ENCODE measurements at places on chromosomes 3 and 15.

DNA sequence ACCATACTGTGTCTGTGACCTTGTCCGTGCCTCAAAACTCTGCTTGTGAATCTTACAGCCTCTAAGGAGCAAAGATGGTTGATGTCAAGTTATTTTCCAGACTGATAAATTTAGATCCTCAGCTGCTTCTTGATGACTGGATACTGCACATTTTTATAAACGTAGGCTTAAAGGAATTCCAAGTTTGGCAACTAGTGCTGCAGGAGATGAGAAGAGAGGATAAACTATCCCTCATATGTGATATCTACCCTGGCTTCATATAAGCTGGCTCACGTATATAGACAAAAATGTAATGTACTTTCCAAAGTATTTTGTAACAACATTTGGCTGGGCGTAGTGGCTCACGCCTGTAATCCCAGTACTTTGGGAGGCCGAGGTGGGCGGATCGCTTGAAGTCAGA is 89.6 kb downstream of the GMPS start:
- no peak for DNase-seq

DNA sequence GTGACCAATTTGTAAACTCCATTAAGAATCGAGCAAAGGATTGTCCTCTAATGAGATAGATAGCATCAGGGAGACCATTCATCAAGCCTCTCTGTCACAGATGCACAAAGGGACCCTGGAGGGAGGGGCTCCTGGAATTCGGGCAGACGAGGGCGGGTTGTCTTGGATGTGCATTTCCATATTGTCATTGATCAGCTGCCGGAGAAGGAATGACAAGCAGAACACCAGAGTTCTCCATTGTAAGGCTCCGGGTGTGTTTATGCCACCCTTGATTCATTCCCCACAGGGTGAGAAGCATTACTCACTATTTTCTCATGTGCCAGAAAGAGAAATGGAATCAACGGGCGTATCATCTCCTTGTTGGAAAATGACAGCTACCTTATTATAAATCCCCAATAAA is 167.5 kb downstream of the EBLN2 start:
- DNase-seq: no peak

- DNase-seq: no peak
Observed at GRCh38 chr3:35296533-35296932, 342.8 kb upstream of the ARPP21 start.

DNA sequence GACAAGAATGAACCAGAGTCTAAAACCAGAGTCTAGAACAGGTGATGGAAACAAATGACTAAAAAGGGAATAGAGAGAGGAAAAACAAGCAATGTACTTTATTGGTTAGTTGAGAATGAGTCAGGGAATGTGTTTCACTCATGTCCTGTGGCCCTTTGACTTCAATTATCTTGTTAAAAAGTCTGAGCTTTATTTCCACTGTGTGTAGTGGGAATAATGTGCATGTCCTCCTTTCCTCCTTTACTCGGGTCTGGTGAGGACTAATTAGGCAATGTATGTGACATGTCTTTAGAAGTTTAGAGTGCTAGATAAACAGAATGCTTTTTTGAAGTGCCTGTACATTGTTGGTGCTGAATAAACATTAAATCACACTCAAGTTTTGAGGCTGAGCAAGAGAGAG is 21.3 kb downstream of the LSAMP start:
- no peak for DNase-seq

DNA sequence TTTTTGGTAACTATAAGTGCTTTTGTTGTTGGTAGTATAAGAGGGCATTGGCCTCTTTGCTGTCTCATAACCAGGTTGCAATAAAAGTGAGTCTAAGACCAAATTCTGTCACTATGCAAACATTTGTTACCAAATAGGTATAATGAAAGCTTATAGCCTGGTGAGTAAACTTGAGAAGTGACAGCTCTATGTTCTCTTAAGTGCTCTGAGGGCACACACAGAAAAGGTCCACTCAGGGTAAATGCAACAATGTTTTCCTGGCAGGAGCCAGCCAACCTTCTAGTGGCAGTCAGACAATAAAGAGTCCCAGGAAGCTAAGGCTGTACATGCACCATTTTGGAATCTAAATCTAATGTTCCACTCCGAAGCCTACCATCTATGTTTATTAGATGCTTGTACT is 262.1 kb upstream of the TGFBR2 start:
- DNase-seq: no peak

- no peak for DNase-seq
Observed at GRCh38 chr3:63950698-63951097, 38.5 kb upstream of the SCAANT1 start.

GRCh38 chr3:37295925-37296324 is 121.5 kb upstream of the LRRFIP2 start:
- DNase-seq: no peak

DNA sequence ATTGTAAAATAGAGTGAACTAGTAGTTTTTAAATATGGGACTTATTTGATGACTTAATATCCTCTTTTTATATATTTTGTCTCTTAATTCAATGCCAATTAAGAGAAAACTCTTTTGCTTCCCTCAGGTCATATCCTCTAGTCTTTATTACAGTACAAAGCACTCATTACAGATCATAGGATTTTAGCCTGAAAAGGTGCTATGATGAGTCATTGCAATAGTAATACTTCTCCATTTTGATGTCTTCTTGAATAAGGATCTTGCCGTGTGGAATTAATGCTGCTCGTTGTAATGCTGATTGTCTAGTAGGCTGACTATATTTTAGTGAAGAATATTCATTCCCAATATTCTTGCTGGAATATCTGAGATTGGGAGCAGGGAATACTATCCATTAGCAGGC is 612.2 kb upstream of the GOLIM4 start:
- DNase-seq: no peak

DNA sequence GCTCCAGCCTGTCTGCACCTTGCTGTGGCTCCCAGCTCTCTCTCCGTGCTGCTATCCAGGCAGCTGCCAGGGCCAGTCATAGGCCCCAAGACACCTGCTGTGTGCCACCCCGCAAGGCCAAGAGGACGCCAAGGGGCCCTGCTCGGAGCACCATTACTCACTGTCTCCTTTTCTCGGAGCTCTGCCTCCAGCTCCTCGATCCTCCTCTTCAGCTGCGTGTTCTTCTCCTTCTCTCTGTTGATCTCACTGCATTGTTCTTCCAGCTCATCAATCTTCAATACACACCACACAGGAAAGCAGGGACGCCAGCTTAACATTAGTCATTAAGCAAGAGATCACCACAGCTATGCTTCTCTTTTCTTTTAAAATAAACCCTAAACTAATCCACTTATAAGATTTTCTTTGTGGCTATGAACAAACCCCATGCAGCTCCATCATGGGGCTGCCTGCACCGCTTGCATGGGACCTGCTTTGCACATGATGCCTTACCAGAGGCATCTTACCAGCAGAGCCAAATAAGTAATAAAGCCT is 42.6 kb downstream of the WHAMM start:
- DNase-seq: no peak

- peak; percentile 7 for DNase-seq
Observed at GRCh38 chr3:16849229-16849628, 35.5 kb upstream of the PLCL2 start.

GRCh38 chr3:45435961-45436360 is 47.6 kb downstream of the LARS2 start:
- no peak for DNase-seq

DNA sequence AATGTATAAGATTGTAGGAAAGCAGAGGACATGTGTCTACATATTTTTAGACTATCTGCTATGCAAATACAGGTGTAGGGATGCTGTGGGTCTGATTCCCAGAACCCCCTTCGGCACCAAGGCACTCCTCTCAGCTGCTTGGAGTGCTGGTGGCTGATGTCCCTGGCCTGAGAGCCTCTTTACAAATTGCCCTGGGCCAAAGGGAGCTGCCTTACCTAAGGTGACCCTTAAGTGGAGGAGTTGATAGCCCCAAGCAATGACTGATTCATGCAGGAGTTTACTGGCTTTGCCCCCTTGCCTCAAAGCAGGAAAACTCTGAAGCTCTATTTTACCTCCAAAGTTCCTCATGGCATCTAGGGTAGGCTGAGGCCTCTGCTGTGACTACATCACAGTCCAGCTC is 83.0 kb downstream of the ZNF385D start:
- no peak for DNase-seq

DNA sequence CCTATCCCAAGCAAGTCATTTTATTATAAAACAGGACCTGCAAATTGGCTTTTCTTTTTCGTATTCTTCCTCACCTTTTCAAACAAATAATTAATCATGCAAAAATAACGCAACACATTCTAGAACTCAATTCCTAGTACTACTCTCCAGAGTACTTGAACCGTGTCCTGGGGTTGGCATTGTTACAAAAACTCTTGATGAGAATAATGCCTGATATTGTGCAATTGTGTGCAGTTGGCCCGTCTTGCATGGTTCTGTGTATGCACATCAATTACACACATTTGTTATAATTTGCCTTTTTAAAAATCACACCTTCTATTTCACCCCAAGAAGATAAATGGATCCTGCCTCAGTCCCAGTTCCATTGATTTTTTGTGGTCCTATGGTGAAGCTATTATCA is 205.4 kb downstream of the EPHB1 start:
- DNase-seq: no peak

GRCh38 chr3:154089421-154090420 is 31.5 kb upstream of the ARHGEF26 start:
- no peak for DNase-seq

GRCh38 chr3:66342717-66343356 is 122.0 kb downstream of the SLC25A26 start:
- DNase-seq: no peak

GRCh38 chr3:33904730-33905129 is 106.3 kb downstream of the PDCD6IP start:
- no peak for DNase-seq

DNA sequence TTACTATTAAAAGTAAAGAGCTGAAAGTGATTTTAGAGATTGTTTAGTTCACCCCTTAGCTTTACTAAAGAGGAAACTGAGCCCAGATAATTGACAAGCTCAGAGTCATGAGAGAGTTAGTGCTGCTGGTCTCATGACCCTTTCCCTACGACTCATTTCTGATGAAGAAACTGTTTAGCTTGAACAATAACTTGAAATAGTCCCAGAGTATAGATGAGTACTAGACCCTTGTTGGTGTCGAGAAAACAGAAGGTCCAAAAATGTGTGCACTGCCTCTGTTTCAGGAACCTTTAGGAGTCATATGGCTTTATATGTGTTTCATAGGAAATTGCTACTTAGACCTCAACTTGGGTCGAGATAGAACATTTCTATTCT is 58.2 kb downstream of the IL16 start:
- DNase-seq: no peak

DNA sequence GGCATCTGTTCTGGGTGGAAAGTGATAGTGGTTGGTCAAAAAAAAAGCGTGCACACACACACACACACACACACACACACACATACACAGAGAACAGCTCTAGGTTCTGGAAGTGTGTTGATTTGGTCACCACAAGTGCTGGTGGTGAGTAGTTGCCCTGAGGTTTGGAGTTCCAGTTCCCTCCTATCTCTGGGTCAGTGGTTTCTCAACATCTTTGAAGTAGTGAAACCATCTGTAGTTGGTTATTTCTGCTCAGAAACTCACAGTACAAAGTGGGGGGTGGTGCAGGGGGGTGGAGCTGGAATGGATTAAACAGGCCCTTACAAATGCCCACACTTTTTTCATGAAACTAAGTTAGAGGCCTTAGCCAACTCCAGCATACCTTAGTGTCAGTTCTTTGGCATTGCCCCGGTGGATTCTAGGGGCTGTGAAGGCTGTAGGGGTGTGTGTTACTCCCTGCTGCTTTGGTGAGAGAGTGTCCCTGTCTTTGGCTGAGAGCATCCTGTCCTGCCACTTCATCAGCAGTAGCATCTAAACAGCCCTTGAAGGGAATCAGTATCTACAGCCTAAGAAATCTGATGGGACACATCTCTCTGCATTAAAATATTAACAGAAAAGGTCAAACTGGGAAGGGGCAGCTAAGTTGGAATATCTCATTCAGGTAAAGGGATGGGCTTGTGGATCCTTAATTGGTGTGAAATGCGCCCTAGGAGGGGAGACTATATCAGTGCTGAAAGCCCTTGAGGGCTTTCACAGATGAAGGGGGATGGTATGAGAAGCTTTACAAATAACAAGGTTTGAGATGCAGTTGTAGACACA is 20.6 kb downstream of the SMAD3 start:
- DNase-seq: no peak

Measured in NCI-H1048 (cell line).